SHP77 (cell line): ENCODE measurements at places on chromosomes 7 and 10.

DNA sequence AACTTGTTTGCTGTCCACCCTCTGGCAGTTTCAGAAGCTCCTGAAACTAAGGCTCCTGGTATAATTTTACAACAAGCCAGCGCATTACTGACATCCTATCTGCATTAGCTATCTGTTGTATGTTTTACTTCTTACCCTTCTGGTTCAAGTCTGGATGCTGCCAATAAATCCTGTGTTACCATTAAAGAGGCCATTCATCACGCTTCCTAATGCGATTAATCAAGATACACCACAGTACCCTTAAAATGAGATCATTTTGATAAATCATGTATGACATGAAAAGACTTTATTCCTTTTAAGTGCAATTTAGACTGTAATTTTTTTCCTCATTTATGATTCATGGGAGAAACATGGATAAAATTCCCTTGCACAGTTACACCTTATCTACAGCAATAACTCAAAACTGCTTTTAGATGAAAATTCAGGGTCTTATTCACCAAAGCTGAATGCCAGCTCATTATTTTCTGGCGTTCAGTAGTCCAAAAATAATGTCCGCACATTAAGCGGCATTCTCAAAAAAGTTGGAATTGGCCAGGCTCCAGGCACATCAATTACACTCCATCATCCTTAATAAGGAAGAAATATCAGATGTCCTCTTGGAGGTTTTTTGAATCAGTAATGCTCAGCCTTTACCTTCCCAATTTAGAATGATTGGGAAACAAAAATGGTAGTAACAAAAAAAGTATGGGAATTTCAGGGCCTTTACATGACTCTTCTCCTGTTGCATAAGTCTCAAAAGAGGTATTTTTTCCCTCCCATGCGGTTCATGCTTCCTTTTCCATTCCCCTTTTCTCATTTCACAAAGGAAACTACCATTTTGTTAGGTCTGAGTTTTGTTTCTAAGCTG, 878.5 kb downstream of the LRMDA start:
- no peak for DNase-seq

GRCh38 chr7:33494474-33494873, 365.1 kb downstream of the BBS9 start:
- no peak for DNase-seq

- DNase-seq, result no peak
Observed at GRCh38 chr7:151143261-151144015, 24.1 kb downstream of the GBX1 start.

- no peak for DNase-seq
Observed at GRCh38 chr7:117907049-117907640, 33.9 kb upstream of the CTTNBP2 start.

DNA sequence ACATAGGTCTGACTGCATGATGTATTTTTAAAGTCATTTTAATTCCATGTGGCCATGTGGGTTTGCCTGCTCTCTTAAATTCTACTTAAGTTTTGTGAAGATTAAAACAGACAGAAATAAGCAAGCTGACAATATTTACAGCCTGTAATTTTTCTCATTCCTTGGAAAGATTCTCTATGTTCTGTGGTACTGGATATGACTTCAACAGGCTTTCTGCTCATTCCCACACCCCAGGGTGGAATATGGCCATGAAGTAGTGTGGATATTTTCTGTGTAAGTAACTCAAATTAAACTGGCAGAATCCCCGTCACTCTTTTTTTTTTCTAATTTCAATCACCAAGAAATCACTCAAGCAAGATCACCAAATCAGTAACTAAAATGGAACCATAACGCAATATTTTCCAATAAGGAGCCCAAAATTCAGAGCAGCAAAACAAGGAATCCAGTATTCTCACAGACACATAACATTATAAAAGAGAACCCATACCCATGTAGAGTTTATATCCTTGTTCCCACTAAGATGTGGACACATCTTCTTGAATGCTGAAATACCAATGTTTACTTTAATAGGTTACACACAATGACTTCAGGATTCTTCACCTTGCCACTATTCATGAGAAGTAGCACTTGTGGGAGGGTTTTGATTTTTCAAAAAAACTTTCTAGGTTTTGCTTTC, 5.7 kb downstream of the HOXA5 start:
- no peak for DNase-seq

- no peak for DNase-seq
Observed at GRCh38 chr10:1738950-1739349, 1.6 kb upstream of the ADARB2 start.

- DNase-seq, result no peak
Observed at GRCh38 chr10:63003816-63004453, 129.2 kb upstream of the NRBF2 start.

DNA sequence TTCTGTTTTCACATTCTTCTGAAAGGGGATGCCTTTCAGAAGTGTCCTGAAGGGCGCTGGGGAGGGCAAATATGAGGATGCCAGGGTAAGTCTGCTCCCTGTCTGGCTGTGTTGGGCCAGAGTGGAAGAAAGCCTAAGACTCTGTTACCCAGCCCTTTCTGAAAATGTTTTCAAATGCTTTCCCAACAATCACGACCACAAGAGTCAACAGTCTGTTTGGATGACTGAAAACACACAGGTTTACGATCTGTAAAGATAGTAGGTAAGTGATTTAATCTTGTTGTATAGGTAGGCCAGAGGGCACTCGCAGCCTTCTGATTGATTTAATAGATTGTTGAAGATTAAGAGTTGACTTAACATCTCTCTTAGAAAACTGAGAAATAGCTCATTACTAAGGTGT, 13.2 kb downstream of the SGPL1 start:
- no peak for DNase-seq

DNA sequence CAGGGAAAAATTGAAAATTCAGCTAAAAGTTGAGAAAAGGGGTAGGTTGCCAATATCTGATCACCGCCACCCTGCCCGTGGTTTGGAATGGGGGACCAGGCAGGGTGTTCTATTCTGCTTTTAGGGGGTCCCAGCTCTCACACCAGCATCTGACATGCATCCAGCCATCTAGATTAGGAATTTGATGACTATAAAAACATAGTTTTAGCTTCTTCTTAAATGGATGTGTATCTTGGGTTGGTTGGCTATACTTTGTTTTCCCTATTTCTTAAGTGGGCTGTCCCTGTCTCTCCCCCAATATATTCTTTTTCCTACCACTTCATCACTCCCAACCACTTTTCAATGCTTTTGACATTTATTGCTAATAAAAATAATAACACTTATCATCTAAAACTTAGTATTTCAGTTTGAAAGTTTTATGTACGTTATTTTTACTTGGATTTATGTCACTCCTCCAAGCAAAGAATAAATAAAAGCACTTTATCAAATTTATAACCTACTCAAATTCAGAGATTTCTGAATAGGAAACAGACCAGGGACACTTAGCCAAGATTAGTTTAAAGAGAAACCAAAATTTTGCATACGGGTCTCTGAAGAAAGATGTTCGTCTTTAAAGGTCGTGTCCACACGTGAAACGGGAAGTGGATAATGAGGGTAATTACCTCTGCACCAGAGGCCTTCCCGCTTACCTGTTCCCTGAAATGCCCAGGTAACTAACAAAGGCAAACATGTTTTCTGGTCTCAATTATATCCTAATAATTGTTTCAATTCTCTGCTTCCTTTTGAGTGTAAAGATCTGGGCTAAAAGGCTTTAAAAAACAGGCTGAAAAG, 233.2 kb upstream of the AUTS2 start:
- no peak for DNase-seq

GRCh38 chr7:148623586-148624282, 33.2 kb downstream of the C7orf33 start:
- DNase-seq, result no peak

DNA sequence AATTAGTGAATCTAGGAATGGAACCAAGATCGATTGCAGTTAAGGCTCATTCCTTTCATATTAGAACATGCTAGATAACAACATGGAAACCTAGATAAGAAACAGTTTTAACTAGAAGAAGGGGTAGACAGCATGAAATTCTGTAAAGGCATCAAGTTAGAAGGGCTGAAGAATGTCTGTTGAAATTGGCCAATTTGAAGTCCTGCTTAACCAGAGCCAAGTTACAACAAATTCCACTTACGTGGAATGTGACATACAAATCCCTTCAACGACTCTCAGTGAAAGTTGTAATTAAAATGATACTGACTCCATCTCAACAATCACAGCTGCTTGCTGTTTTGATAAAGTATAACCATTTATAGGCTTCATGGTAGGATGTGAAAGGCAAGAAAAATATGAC, 1065.7 kb downstream of the DNAJB9 start:
- no peak for DNase-seq

- no peak for DNase-seq
Observed at GRCh38 chr7:5550831-5551230, 127.2 kb upstream of the TNRC18 start.

DNA sequence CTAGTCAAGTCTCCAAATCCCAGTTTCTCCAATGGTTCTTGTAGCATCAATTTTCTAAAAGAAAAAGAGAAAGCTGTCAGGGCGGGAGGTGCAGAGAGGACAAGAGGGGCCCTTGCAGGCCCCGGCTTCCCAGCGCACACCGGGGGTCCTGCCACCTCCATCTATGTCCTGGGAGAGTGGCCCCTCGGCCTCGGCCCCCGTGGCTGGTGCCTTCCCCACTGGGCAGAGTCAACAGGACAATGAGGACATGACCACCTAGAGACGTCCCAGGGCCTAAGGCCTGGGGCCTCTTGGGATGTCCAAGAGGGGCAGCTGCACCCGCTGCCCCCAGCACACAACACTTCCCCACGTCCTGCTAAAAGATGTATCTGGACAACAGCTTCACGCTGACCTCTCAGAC, 5.9 kb downstream of the COX19 start:
- DNase-seq, result no peak

GRCh38 chr10:131974034-131974817, 7.5 kb downstream of the BNIP3 start:
- DNase-seq, result no peak

DNA sequence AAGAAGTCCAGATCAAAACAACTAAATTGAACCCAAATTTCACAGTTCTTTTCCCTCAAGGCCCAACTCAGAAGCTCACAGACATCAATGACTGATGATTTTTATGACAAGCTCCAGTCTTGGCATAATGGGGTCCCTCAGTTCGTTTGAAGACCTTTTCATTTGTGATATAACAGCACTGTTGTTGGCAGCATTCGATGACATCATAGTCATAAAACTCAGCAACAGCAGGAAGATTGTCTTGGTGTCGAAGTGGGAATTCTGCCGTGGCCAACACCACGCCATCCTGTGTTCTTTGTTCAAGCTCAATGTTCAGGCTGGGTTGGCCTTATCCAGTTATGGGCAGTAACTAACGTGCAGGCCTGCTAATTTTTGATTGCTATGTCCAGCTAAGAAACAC, 261.7 kb downstream of the C7orf25 start:
- no peak for DNase-seq

DNA sequence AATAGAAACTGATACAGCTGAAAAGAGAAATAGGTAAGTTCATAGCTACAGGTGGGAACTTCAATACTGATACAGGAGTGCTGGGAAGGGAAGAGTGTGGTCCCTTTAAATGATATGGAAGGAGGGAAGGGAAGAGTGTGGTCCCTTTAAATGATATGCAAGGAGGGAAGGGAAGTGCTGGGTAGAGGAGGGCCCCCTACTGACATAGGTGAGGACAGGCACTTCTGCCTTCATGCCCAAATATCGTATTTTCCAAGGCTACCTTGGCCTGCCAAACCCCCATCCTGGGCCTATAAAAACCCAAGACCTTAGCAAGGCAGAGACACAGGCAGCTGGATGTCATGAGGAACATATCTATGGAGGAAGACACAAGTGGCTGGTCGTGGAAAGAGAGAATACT, 92.3 kb downstream of the MAGI2 start:
- DNase-seq, result no peak

DNA sequence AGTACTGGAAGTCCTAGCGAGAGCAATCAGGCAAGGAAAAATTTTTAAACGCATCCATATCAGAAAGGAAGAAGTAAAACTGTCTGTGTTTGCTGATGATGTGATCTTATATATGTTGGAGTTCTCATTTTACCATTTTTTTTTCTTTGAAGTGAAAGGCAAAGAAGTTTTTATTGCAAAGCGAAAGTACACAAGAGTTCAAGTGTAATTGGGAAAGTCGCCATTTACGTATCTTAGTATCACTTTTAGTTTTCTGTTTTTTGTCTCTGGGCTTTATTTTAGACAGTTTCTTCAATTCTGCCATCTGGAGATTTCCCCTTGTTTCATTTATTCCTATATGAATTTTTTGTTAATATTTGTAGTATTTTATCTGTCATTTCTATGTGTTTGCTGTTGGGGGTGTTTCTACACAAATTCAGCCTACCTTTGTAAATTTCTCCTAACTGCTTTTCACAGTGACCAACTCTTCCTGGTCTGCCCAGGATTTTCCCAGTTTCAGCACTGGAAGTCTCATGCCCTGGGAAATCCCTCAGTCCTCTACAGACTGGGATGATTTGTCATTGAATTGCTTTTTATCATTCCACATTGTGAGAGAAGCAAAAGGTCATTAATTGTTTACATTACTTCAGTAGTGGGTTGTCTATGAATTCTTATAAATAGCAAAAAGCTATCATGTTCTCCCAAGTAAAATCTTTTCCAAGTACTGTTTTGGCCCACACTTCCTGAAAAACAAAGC, 23.2 kb downstream of the BET1 start:
- DNase-seq, result no peak

- DNase-seq, result peak; percentile 7
Observed at GRCh38 chr10:20535897-20536881, 360.9 kb downstream of the NEBL start.

DNA sequence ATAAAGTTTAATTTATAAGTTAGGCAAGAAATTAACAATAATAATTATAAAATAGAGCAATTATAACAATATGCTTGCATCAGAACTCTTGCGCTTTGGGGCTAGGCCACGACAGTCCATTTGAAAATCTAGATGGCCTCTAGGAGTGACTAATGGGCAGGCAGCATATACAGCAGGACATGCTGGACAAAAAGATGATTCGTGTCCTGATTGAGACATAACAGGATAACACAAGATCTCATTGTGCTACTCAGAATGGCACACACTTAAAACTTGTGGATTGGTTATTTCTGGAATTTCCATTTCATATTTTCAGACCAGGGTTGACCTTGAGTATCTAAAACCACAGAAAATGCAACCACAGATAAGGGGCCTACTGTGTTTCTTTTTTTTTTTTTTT, 27.5 kb downstream of the CTNNA3 start:
- no peak for DNase-seq

- DNase-seq, result no peak
Observed at GRCh38 chr7:128392446-128393327, 17.1 kb downstream of the IMPDH1 start.

DNA sequence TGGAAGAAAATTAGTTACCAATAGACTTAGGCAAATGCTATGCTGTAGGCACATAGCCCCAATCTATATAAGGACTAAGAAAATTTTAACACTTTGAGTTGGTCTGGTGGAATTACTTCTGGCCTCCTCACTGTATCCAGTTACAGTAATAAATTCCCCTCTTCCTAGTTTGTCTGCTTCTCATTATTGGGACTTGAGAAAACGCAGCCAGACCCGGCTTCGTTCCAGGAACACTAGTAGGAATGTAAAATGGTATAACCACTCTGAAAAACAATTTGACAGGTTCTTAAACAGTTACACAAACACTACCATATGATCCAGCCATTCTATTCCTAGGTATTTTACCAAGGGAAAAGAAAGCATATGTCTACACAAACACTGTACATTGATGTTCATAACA, 150.2 kb downstream of the VPS50 start:
- no peak for DNase-seq
